Progenitor cell of endocrine pancreas (in vitro differentiated cells): ENCODE measurements at places on chromosomes 7 and 10. TPM values are rescaled to one million over a fixed set of nuclear protein-coding genes. Genes with fewer than 3 reads are reported as not detected.
A peak's percentile ranks its signal among the peaks of the same experiment; 100 is the strongest.

Gene TMEM176A
- 8.0 and 9.6 TPM in 2 replicates for total RNA-seq

Gene CYP3A4
- not detected in 2 replicates for total RNA-seq

Gene WDR86
- 80.6 and 82.9 TPM in 2 replicates for total RNA-seq

DNA sequence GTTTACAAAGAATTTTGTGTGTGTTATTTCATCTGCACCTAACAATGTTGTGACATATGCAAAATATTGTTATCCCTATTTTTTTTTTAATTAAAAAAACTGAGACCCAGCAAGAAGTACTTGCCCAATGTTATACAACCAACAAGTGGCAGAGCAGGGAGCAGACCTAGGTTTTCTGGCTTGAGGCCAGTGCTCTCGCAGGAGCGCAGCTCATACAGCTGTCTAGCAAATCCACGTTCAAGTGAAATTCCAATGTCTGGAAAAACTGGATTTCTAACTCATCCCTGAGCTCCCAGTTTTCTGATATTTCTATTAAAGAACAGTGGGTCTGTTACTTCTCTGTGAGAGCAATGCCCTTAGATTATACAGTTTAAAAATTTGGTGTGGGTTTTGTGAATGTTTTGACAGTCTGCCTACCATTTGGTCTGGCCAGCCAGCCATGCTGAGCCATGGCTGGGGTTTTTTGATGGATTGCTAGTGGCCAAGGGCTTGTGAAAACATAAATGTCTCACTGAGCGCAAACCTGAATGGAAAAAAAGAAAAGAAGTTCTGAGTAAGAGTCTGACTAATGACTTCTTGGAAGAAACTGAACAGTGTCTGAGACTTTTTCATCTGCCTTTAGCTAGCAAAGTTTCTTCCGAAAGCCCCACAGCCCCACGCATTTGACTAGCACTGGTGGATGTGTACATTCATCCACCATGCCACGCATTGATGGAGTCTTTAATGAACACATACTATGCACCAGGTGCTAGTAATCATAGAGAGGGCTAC, 15.4 kb upstream of the PRF1 start:
- H3K4me3 ChIP-seq: no peak overlapping the region
- no peaks in the 10 kb centered on the region for H3K27me3 ChIP-seq
- H3K27ac ChIP-seq: no peak overlapping the region
- no peaks in the 10 kb centered on the region for H3K36me3 ChIP-seq

Gene GPR141
- total RNA-seq: 1.1 and 1.4 TPM in 2 replicates

DNA sequence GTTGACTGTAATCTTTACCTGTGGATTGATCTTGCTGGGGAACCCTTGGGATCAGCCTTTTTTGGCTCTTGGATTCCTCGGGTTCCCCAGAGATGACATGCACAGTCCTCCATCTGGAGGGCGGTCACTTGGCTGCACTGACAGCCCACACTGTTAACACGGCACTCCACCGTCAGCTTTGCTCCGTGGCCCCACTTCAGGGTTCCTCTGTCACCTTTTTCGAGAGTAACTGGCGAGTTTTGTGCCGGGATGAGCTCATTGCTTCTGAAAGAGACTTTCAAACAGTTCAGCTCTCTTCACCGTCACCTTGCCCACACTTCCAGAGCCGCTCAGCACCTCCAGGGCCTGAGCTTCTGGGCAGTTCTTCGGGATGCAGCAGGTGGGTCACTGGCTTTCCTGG, 42.4 kb downstream of the PROSER2 start:
- DNase-seq: no peak
- H3K27ac ChIP-seq: no peak overlapping the region
- no peaks in the 10 kb centered on the region for H3K4me1 ChIP-seq
- H3K36me3 ChIP-seq: peaks cover 27% of the 10 kb centered on the region
- H3K27me3 ChIP-seq: no peaks in the 10 kb centered on the region
- no peak overlapping the region for H3K4me3 ChIP-seq

DNA sequence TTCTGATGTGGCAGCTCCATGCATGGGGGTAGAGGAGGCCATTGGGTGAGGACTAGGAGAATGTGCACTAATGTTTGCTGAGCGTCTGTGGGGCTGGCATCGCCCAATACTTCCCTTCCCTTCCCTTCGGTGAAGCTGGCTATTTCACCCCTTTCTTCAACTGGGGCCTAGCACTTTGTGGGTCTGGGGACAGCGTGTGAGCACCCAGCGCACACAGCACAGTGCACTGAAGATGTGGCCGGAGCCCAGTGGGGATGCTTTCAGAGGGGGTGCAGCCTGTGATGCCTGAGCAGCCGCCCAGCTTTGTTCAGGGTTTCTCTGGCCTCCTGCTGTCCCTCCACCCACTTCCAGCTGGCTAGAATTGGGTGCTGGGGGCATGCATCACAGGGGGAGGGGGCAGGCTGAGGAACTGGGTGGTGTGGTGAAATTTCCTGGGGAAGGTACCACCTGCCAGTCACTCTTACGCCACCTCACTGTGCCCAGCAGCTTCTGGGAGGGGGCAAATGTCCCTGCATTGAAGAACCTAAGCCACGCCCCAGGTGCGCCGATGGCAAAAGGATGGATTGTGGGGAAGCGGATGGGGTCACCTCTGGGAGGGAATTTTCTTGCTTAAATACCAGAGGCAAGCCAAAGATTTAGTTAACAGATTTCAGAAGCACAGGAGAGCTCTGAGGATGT, 45.5 kb downstream of the CLEC2L start:
- peaks cover 36% of the 10 kb centered on the region for H3K36me3 ChIP-seq
- no peak for DNase-seq
- no peak overlapping the region for H3K4me3 ChIP-seq
- peaks cover 9% of the 10 kb centered on the region for H3K4me1 ChIP-seq
- H3K27me3 ChIP-seq: no peaks in the 10 kb centered on the region

Gene IL6
- not detected in 2 replicates for total RNA-seq

GRCh38 chr7:26441611-26442277, 150.1 kb downstream of the SNX10 start:
- H3K27ac ChIP-seq: peak overlapping the region; percentile 70
- DNase-seq: no peak
- H3K4me1 ChIP-seq: peaks cover 36% of the 10 kb centered on the region
- H3K4me3 ChIP-seq: no peak overlapping the region
- H3K27me3 ChIP-seq: no peaks in the 10 kb centered on the region

DNA sequence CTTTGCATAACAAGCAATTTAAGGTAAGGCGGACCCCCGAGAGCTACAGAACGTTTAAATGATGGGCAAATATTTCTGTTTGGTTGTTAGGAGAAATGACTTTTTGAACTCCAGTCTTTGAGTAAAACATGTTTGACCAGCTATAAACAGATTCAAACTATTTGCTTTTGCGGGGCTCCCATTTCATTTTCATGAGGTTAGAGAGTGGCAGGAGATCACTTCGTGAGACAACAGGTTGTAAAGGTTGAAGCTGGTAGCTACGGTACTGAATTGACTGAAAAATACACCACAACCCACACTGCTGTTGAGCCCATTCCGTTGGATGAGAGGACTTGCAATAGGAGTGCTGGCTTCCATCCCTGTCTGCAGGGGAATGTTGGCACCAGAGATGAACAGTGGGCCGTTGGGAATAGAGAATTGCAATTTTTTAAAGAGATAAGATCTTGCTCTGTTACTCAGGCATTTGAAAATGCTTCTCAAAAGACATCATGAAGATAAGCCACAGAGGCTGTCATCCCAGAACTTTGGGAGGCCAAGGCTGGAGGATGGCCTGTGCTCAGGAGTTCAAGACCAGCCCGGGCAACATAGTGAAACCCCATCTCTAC, 65.7 kb upstream of the CARD11 start:
- no peaks in the 10 kb centered on the region for H3K27me3 ChIP-seq
- H3K27ac ChIP-seq: no peak overlapping the region
- peaks cover 10% of the 10 kb centered on the region for H3K4me1 ChIP-seq
- H3K4me3 ChIP-seq: no peak overlapping the region
- H3K36me3 ChIP-seq: peaks cover 2% of the 10 kb centered on the region

DNA sequence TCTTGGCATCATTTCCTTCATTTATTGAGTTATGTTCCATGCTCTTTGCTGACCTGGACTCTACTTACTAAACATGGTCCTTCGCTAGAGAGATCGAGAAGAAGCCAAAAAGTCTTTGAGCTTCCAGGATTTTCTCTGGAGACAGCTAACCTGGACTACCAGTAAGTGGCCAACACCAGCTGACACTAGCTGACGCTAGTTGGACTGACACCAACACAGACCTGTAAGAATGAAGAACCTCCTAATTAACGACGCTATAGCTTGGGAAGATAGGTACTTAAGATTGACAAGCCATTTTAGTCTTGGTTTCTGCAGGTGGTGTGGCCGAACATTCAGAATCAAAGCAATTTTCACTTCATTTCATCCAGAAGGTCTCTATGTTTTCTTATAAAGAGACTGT, 66.4 kb downstream of the GALNT17 start:
- H3K4me1 ChIP-seq: no peaks in the 10 kb centered on the region
- DNase-seq: no peak
- no peaks in the 10 kb centered on the region for H3K27me3 ChIP-seq
- no peak overlapping the region for H3K27ac ChIP-seq

DNA sequence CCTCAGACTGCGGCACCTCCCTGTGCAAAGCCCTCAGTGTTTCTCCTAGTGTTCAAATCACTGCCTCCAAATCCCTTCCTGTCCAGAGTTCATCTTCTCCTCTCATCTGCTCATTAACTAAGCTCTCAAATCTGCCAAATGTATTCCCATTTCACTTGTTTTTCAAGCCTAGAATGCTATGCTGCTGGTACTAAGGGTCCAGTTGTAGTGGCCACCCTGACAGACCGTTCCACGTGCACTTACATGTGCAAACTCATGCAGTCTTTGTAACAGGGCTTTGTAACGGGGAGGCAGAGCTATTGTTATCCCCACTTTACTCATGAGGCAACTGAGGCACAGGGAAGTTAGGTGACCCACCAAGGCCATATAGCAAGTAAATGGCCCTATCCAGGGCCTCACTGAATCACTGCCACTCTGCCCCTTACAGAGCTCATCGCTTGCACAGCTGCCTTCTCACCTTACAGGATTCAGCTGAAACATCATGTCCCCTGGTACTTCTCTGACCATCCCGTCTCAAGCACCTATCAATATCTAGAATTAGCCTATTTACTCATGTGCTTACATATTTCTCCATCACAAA, 153.0 kb upstream of the PDE1C start:
- H3K27ac ChIP-seq: no peak overlapping the region
- no peaks in the 10 kb centered on the region for H3K36me3 ChIP-seq
- H3K4me1 ChIP-seq: no peaks in the 10 kb centered on the region
- DNase-seq: no peak
- H3K27me3 ChIP-seq: peaks cover 19% of the 10 kb centered on the region
- H3K4me3 ChIP-seq: no peak overlapping the region

Gene ACTR3C
- 2.3 and 3.3 TPM in 2 replicates for total RNA-seq

DNA sequence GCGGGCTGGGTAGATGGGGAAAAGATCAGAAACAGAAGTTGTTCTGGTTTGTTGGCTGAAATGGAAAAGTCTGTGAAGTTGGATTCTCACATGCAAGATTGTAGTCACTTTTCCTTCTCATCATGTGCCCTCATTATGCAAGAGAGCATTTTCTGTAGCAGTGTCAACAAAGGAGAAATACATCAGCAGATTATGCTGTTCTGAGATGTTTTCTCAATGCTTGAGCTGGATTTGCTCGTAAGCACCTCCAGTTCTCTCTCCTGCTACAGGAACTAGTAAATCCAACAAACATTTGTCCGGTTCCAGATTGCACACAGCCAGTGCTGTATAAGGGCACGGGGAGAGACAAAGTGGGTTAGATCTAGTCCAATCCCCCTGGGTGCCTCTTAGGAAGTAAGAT, 90.0 kb downstream of the GATA3 start:
- H3K36me3 ChIP-seq: no peaks in the 10 kb centered on the region
- H3K27ac ChIP-seq: no peak overlapping the region
- no peak overlapping the region for H3K4me3 ChIP-seq
- peaks cover 2% of the 10 kb centered on the region for H3K4me1 ChIP-seq
- DNase-seq: no peak

DNA sequence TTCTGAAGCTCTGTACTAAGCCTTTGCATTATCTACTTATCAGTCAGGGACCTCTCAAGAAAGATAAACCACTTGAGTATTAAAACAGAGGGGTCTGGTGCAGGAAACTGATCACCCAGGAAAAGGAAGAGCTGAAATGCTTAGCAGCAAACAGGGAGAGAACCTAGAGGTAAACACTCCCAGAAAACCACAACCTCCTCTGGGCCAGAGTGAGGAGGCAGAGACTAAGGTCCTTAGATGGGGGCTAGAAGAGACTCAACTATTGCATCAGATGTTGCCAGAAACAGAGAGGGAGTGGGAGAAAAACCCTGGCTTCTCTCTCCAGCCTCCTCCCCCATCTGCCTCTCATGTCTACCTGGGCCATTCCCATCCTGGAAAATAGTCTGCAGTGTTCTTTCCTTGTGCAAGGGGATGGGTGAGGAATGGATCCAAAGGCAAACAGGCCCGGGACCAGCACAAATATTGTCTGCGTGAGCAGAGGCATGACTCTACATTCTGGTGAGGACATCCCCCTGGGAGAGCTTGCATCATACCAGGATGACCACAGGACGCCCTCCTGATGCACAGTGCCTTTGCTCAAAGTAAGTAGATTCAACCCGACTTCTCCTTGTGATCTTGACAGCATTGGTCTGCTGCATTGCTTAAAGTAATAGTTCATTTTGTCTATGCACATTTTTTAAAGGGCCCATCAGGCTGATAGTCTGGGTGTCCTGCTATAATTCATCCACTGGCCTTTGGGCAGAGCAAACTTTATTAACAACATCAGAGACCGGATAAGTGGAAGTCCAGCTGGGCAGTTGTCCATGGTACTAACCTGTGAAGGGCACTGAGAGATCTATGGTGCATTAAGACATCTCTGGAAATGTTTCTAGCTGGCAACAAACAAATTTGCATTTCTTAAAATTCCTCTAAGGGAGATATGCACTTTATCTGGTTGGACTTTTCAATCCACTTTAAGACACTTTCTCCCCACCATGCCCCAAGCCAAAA, 22.4 kb upstream of the ODAD2 start:
- no peaks in the 10 kb centered on the region for H3K36me3 ChIP-seq
- no peaks in the 10 kb centered on the region for H3K4me1 ChIP-seq
- DNase-seq: no peak
- no peak overlapping the region for H3K27ac ChIP-seq

DNA sequence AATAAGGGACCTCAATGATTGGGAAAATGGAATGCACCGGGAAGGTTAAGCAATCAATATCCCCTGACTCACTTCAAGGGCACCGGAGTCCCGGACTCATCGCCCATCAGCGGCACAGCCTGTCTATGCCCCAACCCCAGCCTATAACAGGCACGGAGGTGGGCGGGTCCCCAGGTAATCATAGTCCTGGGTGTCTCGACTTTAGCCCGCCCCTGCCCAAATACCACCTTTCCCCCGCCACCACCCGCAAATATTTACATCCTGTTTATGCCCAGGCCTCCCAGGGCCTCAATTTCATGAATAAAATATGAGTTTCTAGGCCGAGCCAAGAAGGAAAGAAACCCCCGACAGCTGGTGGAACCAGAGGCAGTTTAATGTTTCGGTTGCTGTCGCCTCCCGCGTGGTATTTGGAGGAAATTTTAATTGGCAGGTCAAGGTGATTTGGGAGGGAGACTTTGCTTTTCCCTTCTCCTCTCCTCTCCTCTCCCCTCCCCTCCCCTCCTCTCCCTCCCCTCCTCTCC, 15.6 kb upstream of the RFC2 start:
- H3K27me3 ChIP-seq: peaks cover 3% of the 10 kb centered on the region
- H3K4me1 ChIP-seq: no peaks in the 10 kb centered on the region
- DNase-seq: peak; percentile 35
- peak overlapping the region; percentile 80 for H3K4me3 ChIP-seq
